Stimulated activated CD4-positive, alpha-beta T cell treated with anti-CD3 and anti-CD28 coated beads, Interleukin-1b, Interleukin-23, amount 100 ng/mL, for 1 hour (primary cell): ENCODE measurements at places on chromosomes 16 and 17.

- DNase-seq, result no peak
Observed at GRCh38 chr16:22946433-22946832, 132.5 kb downstream of the HS3ST2 start.

GRCh38 chr17:58335779-58336455 lies 7.3 kb upstream of the TSPOAP1 start:
- no peak for DNase-seq

DNA sequence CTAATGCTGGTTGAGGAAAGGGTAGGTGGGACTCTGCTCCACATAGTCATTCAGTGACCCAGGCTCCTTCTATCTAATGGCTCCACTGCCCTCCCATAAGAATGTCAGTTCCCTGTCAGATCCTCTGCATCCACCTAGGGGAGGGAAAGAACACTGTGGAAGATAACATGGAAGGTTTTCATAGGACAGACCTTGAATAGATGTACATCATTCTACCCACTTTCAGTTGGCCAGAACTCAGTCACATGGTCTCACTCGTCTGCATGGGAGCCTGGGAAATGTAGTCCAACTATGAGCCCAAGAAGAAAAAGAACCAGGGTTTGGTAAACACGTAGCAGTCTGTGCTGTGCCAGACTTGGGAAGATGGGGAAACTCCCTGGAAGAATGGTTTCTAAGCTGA lies 27.1 kb upstream of the SCNN1B start:
- no peak for DNase-seq

DNA sequence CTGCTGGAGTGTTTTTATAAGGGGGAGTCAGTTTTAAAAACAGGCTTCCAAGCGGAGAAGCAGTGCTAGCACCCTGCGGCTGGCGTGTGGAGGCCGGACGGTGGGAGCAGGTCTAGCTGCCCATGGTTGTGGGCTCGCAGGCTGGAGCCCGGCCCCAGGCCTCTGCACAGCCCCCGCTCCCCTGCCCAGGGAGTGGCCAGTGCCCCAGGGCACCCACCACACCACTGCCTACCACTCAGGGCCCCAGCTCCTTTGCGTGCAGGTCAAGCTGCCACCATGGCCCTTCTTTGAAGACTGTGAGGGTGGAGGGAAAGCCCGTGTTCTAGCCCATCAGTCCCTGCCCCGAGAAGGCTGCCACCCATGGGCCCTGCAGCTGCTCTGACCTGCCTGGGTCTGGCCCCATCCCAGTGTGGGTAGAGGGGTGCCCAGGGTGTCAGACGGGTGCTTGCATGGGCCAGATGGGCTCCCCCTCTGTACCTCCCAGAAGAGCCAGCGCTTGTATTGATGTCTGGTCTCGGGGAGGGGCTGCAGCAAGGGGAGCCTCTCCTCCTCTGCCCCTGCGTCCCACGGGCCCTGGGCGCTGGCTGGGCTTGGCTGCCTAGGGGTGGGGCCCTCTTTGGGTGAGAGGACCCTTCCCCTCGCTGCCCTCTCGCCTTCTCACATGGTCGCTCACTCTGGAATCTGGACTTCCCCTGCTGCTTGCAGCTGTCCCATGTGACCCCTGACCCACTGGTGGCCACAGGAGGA lies 1.5 kb upstream of the NUDT16L1 start:
- DNase-seq, result no peak

DNA sequence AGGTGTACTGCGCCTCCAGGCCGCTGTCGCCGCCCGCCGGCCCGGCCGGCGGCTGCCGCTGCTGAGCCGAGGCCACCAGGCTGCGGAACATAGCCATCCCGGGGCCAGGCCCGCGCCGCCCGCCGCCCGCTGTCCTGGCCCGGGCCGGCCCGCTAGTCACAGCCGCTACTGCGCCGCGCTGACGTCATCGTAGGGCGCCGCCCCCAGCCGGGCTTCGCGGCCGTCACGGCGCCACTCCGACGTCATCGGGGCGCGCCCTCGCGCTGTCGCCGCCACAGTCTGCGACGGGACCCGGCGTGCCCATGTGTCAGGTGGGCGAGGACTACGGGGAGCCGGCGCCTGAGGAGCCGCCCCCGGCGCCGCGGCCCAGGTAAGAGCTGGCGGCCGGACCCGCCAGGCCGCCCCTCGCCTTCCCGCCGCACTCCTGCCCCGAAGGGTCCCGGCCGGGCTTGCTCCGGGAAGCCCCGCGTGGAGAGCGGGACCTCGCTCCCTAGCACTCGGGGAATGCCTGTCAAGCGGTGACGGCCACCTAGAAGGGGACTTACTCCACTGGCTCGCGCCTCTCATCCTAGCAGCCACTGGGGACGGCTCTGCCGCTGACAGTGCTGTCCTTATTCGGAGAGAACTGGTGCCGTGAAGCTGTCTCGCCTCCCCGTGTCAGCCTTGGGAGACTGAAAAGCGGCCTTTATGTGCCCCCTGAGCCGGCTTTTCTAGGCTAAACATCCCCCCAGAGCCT lies at the start of the genes CTU2 and RNF166:
Gene CTU2, plus strand, starts transcription at position 275 of the 736 bp plus-strand sequence. Its CDS starts 28 bp downstream, at position 303.
Gene RNF166, minus strand, starts transcription at position 180 of the 736 bp plus-strand sequence. Its CDS starts 83 bp downstream, at position 97.
- peak; percentile 74 for DNase-seq

DNA sequence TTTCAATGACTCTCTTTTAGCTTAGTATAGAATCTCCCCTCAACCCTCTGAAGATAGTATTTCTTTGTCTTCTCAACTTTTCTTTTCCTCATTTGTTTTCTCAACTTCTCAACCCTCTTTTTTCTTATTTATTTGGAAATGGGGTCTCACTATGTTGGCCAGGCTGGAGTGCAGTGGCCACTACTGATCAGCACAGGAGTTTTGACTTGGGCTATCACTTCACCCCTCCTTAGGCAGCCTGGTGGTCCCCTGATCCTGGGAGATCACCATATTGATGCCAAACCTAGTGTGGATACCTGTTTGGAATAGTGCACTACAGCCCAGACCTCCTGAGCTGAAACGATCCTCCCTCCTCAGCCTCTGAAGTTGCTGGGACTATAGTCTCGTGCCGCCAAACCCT lies 79.8 kb downstream of the PITPNC1 start:
- no peak for DNase-seq

DNA sequence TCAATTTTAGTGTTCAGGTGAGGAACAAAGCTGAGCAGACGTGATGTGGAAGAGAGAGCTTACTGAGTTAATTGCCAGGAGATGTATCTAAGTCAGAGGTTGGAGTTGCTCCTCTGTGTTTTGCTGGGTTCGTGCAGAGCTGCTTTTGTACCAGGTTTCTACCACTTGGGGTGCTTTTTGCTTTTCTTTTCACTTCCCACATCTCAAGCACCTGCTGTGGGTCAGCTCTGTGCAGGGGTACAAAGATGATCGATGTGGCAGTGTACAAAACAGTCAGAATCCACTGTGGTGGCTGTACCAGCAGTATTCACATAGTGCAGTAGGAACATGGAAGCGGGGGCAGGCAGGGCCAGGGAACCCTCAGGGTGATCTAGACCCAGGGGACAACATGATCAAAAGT lies 14.8 kb downstream of the UNK start:
- no peak for DNase-seq

GRCh38 chr17:6020376-6021010 lies 49.7 kb upstream of the WSCD1 start:
- DNase-seq, result no peak

DNA sequence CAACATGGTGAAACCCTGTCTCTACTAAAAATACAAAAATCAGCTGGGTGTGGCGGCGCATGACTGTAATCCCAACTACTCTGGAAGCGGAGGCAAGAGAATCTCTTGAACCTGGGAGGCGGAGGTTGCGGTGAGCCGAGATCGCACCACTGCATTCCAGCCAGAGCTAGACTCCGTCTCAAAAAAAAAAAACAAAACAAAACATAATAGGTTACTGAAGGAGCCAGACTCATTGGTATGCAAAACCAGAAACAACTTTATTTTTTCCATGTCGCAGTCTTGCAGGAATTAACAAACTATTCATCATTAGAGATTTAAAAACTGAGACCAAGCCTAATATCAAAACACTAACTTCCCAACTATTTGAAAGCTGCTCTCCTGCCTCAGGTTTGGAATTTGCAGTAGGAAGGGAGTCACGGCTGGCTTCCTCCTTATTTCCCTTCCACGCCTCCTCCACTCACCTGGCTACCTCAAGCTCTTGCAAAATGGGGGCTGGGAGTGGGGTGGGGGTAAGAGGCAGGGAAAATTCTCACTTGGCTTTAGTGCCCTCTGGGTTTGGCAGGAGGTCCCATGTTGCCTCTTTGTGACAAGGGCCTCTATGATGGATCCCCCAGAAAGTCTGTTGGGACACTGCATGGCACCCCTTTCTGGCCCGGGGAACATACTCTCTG lies 34.1 kb upstream of the MYH10 start:
- DNase-seq, result no peak

DNA sequence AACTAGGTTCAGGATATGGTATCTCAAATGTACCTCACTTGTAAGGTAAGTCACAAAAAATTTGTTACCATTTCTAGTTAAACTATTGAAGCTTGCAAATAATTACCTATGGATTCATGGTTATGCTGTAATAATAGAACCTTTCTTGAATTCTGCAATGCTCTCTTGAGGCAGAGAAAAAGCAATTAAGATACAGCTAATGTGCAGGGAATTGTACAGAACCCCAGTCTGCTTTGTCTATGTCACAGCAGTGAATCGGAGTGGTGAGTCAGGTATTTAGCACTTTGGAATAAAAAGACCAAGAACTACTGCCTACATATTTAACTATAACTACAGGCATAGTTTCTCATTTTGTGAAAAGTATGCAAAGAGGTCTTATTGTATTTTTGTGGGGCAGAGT lies 228.7 kb upstream of the GOT2 start:
- no peak for DNase-seq

- no peak for DNase-seq
Observed at GRCh38 chr16:48541108-48541786, 68.7 kb downstream of the N4BP1 start.

- no peak for DNase-seq
Observed at GRCh38 chr17:37570527-37571093, 38.6 kb downstream of the SYNRG start.

DNA sequence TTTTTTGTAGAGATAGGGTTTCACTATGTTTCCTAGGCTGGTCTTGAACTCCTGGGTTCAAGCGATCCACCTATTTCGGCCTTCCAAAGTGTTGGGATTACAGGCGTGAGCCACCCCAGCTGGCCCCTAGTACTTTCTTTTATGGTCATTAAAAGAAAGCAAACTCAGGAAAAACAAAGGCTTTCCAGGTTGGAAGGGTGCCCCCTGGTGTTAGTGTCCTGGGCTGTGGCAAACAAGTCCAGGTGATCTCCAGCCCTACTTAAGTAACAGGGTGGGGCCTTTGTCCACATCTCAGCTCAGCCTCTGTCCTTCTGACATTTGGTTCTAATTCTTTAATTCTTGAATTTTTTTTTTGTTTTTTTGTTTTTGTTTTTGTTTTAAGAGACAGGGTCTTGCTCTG lies 6.9 kb downstream of the IGFBP4 start:
- no peak for DNase-seq

DNA sequence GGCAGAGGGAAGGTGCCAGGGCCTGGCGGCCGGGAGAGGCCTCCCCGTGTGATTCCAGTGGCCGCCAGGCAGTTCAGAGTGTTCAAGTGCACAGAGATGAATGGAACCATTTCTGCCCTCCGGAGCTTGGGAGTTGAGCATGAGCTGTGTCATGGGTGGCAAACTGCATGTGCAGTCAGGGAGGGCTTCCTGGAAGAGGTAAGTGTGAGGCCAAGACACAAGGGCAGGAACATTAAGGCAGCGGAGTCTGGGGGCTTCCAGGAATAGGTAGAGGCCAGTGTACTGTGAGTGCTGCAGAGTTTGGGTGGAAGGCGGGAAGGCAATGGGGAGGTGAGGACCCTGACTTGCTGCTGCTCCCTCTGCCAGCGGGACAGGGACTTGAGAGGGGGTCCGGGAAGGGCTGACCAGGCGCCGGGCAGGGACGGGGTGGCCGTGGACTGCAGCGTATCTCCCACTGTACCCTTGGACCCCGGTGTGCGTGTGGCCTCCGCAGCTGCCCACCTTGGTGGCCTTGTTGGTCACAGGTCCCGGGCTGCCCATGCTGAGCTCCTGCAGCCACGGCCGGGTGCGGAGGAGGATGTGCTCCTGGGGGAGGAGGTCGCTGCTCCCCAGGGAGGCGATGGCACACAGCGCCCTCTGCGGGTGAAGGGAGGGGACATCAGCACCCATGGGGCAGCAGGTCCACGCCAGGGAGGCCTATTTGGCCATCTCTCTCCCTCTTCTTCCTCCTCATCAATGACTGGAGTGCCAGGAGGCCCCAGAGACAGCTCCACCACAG lies 7.5 kb upstream of the CEP131 start:
- DNase-seq, result no peak

GRCh38 chr17:62666061-62666800 lies 38.8 kb downstream of the MRC2 start:
- no peak for DNase-seq

GRCh38 chr17:39702901-39703893 lies 3.3 kb downstream of the ERBB2 start:
- no peak for DNase-seq

DNA sequence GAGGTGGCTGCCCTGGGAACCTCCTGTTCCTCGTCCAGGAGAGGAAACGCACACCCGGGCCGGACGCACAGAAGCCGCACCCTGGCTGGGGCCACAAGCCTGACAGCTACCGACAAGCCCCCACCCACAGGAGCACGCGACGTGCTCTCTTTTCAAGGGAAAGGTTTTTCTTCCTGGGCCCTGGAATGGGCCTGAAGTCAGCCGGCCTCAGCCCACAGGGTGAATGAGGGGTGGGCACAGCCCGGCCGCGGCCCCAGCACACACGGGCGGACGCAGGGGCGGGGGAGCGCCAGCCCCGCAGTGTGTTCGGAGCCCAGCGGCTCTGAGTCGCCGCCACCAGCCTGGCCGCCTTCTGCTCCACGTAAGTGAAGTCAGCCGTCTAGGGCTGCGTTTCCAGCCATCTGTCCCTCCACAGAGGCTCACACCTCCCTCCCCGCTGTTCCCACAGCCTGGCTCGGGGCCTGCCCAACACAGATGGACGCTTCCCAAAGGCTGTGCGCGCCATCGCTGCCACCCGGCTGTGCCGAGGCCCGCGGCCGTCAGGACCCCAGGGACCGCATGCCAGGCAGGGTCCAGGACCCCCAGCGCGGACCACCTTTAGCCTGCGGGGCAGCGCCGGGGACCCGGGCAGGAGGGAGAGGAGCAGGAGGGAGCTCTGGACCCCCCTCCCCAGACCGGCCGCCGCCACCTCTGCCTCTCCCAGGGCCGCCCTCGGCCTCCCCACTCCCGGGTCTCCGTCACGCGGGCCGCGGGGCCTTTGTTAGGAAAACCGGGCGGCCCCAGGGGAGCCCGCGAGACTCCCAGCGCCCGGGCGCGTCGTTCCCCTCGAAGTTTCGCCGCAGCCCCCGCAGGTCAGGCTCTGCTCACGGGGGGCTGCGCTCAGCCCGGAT lies 36.8 kb downstream of the CBFA2T3 start:
- DNase-seq, result no peak

GRCh38 chr17:6492892-6493674 lies 48.8 kb downstream of the PIMREG start:
- no peak for DNase-seq

GRCh38 chr17:64255764-64256163 lies 7.3 kb downstream of the TEX2 start:
- DNase-seq, result no peak
